CD8-positive, alpha-beta memory T cell (primary cell): ENCODE measurements at places on chromosomes 2 and 18. TPM values are rescaled to one million over a fixed set of nuclear protein-coding genes. Genes with fewer than 3 reads are reported as not detected.

GRCh38 chr18:49352321-49352720, 108.1 kb downstream of the DYM start:
- no peak for DNase-seq

SF3B6 gene
- 141 TPM for total RNA-seq

STARD7 gene
- 256 TPM for total RNA-seq

- DNase-seq, result no peak
Observed at GRCh38 chr2:26997394-26997793, 27.0 kb downstream of the MAPRE3 start.

DNA sequence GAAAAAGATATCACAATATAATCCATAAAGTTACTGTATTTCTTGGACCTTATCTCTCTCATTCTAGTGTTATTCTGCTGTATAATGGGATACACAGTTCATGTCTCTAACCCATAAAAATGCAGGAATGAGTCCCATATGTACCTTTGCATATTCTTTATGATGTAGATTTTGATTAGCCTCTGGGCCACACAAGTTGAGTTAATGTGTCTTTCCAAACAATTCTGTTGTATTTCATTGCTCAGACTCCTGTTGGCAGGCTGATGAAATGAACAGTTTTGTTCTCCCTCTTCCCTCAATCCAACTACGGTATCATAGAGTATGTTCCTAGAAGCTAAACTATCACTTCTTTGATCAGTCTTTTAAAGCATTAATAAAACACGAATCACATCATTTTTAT, 113.2 kb upstream of the SATB2 start:
- no peak for DNase-seq
